MG63 (cell line): ENCODE measurements at places on chromosomes 16 and 17. TPM values are rescaled to one million over a fixed set of nuclear protein-coding genes. Genes with fewer than 3 reads are reported as not detected.

Gene NLRP1
- 8.2 and 9.2 TPM in 2 replicates for total RNA-seq

Gene KCNH4
- 0.46 TPM in 1 of 2 replicates, not detected in the other for total RNA-seq

Gene TVP23C
- 5.7 and 8.8 TPM in 2 replicates for total RNA-seq

Gene SULT1A2
- total RNA-seq = not detected in 2 replicates

Gene CAVIN1
- total RNA-seq = 799 and 958 TPM in 2 replicates

Gene NUBP1
- 45.2 and 57.5 TPM in 2 replicates for total RNA-seq

Gene KRTAP9-1
- total RNA-seq = not detected in 2 replicates

DNA sequence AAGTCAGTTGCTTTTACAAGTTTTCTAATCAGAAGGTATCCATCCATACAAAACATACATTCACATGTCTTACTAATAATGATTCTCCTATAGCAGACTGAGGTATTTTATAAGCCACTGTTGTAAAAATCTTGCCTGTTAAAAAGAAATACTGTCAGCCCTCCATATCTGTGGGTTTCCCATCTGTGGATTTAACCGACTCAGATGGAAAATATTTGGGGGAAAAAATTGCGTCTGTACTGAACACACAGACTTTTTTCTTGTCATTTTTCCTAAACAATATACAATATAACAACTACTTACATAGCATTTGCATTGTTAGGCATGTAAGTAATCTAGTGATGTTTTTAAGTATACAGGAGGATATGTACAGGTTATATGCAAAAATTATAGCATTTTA is 90.4 kb downstream of the PARN start:
- DNase-seq = no peak

DNA sequence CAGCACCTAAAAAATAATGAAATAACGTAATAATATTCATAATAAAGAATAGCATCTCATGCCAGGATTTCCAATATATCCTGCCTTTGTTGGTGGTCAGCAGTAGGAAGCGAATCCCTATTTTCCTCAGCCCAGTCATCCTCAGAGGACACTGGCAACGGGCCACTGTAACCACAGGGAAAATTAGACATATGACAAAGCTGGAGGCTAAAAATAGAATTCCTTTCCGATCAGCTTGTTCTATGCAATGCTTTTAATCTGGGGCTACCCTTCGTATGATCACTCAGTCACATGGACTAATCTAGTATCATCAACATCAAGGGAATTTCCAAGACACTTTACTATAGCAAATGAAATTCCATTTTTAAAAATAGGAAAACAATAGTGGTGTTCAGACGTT is 246.9 kb upstream of the KCNJ16 start:
- DNase-seq = no peak

GRCh38 chr17:2932946-2933345 is 130.5 kb downstream of the OR1D5 start:
- no peak for DNase-seq

GRCh38 chr16:79265701-79266100 is 334.8 kb downstream of the MAF start:
- no peak for DNase-seq

DNA sequence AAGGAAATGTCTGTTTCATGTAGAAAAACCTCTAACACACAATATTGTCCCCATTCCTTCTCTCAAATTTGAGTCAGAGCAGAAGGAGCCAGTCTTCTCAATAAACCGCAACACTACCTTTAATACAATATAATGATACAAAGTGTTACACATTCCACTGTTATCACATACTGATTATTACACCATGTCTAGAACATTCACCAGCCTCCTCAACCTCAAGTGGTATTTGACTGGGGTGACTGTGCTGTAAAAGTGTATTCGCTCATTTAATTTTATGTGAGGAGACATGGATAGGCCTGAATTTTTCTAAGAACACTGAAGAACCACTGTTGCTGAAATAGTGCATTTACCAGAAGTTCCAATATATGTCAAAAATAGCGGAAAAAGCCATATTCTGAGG is 10.3 kb downstream of the CDYL2 start:
- DNase-seq = no peak

DNA sequence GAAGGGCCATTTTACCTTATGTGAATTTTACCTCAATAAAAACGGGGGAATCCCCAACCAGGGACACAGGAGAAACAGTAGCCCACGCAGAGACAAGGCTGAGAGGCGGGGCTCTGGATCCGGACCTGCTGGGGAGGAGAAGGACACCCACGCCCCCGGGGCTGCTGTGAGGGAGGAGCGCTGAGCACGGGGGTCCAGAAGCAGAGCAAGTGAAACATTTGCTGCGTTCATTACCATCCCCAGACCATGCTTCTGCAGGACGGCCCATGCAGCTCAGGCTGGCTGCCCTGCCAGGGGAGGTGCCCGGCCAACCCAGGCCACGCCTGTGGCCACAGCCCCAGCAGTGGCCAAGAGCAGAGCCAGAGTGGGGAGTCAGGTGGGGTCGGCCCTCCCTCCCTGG is 50.0 kb downstream of the KCNJ18 start:
- no peak for DNase-seq

DNA sequence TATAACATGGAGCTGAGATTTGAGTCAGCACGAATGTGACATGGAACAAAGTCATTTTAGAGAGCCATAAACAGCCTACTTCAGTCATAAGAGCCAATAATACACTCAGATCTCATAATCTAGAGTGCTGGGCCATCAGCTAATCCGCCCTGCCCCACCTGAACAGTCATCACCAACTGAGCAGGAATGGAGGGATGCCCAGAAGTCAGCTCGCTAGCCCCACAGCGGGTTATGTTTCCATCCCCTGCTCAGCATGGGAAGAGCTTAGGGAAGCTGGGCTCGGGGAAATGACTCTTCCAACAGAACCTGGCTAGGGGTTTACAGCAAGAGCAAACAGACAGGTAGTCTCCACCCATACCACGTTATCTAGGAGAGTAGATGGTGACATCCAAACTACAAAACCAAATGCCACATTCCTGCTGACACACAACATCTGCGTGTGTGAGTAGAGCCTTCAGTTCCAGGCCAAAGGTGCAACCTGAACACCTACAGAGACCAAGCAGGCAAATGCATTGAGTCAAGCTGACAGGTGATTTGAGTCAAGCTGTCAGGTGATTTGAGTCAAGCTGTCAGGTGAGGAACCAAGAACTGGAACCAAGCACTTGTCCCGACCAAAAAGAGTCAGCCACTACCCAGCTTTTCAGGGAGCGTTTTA is 2.0 kb downstream of the TMEM11 start:
- DNase-seq = no peak

DNA sequence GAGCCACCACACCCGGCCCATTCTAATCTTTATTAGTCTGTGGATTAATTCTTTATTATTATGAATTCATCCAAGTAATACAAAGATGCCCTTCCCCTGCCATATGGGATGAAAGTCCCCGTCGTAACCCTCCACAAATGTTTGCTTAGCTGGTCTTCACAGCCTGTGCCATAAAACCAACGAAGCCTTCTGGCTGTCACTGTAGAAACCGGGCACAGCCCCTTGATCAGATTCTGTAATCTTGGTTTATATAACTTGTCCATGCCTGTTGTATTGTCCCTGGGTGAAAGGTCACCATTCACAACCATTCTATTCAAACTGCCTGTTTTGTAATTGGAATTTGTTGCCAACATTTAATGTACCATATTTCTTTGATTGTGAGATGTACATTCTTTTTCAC is 66.5 kb downstream of the ATP2C2 start:
- no peak for DNase-seq

DNA sequence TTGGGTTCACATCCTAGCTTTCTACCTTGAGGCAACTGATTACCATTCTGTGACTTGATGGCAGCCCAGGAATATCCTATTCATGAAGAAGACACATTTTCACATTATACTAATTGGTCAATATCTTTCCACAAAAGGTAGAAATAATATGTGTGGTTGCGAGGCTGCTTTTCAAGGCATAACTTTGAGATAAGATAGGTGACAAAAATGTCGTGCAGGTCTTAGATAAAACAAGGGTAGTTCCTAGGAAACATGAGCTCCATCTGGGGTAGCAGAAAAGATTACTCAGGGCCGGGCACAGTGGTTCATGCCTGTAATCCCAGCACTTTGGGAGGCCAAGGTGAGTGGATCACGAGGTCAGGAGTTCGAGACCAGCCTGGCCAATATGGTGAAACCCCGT is 22.3 kb upstream of the TEKT3 start:
- no peak for DNase-seq

- DNase-seq = no peak
These were observed 129.5 kb downstream of the ANKRD11 start for GRCh38 chr16:89360760-89361435.

DNA sequence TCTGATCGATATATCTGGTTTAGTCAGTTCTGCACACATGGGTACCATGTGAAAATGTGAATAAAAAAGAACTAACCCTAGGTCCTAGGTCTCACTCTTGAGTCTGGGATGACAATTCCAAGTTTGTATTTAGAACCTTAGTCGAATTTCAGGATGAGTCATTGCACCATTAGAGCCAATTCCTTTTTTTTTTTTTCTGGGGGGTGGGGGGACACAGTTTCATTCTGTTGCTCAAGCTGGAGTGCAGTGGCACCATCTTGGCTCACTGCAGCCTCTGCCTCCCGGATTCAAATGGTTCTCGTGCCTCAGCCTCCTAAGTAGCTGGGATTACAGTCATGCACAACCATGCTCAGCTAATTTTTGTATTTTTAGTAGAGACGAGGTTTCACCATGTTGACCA is 41.6 kb downstream of the SPAG9 start:
- no peak for DNase-seq

GRCh38 chr16:16143931-16144330 is 79.4 kb downstream of the ABCC6 start:
- no peak for DNase-seq

- DNase-seq = no peak
These were observed 11.0 kb upstream of the ZNHIT3 start for GRCh38 chr17:36475346-36475970.

DNA sequence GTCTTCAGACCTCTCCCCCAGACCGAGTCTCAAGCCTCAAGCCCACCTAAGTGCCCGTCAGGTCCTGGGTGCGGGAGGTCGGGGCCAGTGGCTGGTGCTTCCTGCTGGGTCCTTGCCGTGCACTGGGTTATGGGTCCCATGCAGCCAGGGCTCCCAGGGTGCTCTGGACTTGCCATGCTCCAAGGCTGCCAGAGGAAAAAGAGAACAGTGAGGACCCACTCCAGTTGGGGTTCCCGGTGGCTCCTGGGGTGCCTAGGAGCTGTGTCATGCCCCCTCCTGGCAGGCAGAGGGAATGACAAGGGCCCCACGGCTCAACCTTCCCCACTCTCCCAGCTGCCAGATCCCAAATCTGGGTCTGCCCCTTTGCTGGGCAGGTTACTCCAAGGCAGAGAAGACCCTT is 3.8 kb downstream of the SNX20 start:
- no peak for DNase-seq

- no peak for DNase-seq
These were observed 93.0 kb downstream of the CYTH1 start for GRCh38 chr17:78689029-78689428.

- DNase-seq = no peak
These were observed 207.6 kb downstream of the CEP112 start for GRCh38 chr17:65984299-65984698.

DNA sequence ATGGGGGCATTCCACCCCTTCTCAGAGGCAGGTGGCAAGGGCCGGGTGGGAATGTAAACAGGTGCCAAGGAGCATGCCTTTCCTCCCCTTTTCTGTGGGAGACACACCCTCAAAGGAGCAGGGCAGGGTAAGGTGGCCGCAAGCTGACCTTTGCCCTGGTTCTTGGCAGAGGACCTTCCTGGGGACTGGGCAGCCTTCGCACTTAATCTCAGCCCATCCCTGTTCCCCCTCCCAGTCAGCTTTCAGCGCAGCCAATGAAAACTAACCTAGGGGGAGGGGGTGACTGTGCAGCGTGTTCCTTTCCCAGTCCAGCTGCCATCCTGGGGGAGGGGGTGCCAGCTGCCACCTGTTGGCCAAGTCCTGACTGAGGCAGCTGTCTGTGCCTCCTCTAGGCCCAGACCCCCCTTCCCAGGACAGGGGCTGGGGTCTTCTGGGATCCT is 2.8 kb downstream of the TRAF4 start:
- DNase-seq = no peak

GRCh38 chr17:57783338-57783742 is 38.2 kb upstream of the CCDC182 start:
- DNase-seq = peak; percentile 73

DNA sequence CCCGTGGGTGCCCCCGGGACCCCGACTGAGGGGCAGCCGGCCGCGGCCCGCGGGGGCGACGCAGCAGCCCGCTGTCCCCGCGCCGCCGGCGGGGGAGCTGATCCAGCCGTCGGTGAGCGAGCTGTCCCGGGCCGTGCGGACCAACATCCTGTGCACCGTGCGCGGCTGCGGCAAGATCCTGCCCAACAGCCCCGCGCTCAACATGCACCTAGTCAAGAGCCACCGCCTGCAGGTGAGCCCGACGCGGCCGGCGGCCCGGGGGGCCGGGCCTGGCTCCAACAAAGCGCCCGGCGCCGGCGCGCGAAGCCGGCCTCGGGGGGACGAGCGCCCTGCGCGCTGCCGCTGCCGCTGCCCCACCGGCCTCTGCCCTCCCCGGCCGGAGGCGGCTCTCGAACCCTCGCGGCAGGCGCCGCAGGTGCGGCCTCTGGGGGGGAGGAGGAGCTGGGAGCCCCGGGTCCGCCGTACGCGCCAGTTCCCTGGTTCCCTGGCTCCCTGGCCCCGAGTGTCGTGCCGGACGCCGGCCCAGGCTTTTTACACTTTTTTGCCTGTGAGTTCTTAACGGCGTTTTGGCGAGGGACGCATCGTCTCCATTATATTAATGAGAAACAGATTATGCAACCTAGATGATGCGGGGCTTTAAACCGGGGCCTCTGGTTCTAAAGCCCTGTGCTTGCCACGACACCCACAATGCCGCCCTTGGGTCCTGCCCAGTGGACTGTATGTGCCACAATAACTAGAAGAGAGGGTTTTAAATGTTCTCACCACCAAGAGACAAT is 521 bp downstream of the ATMIN start:
- DNase-seq = peak; percentile 6

DNA sequence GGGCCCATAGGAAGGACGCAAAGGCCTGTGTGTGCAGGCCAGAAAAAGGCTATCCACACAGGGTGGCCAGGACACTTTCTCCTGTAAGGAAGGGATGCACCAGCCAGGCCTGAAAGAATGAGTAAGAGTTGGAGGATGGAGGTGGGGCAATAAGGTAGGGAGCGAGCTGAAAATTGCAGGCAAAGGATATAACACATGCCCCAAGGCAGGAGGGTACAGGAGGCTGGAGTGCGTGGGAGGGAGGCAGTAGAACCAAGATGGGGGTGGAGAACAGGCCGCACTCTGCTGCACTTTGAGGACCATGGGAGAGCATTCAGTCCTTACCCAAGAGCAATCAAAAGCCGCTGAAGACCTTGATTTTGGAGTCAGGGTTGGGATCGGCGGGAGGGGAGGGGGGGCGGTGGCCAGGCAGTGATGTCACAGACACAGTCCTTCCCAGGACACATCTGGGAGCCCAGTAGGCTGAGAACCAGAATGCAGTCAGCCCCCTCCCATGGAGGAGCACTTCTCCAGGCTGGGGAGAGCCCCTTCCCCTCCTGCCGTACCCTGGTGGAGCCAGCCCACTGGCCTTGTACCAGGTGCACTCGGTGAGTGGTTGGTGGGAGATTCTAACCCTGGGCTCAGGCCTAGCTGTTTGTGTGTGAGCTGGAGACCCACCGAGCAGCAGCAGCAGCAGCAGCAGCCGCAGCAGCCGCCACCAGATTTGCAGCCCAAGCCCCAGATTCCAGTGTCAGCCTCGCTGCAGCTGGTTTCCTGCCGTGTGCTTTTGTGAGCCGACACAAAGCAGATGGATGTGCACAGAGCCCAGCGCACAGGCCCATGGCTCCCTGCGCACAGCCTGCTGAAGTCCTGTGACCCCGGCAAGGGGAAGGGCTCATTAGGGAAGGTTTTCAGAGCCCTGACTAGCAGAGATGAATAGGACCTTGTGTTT is 17.5 kb downstream of the ANKRD40 start:
- no peak for DNase-seq
